SK-N-SH treated with all-trans-retinoic acid at 6 μM for 48 hours (cell line): ENCODE measurements at places on chromosomes 7 and 10.

GRCh38 chr7:121575194-121575765 lies 179.2 kb upstream of the FAM3C start:
- ATAC-seq = peak; percentile 65

DNA sequence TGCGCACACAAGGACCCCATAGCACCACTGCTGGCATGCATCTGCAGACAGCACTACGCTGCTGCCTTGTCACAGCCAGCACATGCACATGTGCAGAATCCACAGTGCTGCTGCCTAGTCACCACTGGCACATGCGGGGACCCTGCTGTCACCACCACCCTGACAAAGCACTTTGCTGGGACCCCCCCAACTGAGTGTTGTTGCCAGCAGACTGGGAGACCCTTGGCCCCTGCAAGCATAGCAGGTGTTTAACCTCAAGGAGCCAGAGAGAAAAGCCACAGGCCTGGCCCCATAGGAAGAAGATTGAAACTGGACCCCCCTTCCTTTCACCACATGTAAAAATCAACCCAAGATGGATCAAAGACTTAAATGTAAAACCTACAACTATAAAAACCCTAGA lies 211.2 kb downstream of the ITGB1 start:
- no peak for ATAC-seq

DNA sequence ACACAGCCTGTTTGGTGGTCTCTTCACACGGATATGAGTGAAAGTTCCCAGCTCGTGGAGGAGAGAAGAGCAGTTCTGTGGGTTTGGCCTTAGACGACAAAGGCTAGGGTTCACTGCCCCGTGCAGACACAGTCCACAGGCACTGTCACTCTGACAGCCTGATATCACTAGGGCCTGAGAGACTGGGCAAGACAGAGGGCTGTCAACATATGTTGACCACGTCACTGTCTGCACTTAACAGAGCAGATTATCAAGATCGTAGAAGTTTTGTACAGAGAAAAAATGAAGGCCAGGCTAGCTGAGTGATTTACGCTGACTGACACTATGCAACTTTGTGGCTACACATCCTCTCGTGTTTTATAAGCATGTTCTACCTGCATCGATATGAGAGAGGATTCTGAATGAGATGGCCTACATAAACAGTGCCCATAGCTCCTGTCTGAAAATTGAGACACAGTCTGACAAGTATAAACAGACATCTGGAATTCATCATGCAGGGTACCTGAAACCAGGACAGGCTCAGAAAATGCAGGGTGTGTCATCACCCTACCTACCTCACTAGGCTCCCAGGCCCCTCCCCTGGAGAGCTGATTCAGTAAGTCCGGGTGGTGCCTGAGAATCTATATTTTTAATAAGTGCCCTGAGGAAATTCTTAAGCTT lies 120.0 kb downstream of the SGMS1 start:
- ATAC-seq = no peak

- no peak for ATAC-seq
These were observed 142.8 kb downstream of the HIBADH start for GRCh38 chr7:27519793-27520469.

GRCh38 chr10:26215935-26216584 lies 514 bp upstream of the GAD2 start:
- peak; percentile 55; the same call in 2 of the 3 replicates for ATAC-seq

DNA sequence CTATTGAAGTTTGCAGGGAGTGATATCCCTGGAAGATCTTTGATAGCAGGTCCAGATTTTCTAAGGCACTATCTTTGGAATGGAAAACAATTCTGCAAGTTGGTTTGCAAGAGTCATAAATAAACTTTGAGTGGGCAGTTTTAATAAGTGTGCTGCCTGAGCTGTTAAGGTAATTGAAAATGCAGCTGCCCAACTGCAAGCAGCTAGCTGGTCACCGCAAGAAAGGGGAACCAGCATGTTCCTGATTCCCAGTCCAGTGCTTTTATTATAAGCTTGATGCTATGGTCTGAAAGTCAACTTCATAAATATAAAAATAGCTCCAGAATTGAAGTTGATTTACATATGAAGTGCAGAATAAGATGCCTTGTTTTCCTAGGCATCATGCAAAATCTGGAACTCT lies 308.4 kb downstream of the ZNF248 start:
- no peak for ATAC-seq
